Activated CD4-positive, alpha-beta T cell treated with anti-CD3 and anti-CD28 coated beads for 36 hours (primary cell): ENCODE measurements at places on chromosomes 12 and 14.
A peak's percentile ranks its signal among the peaks of the same experiment; 100 is the strongest.

GRCh38 chr12:20653871-20654270 lies 41.3 kb upstream of the SLCO1C1 start:
- H3K4me3 ChIP-seq, result no peak overlapping the region
- no peaks in the 10 kb centered on the region for H3K36me3 ChIP-seq
- no peaks in the 10 kb centered on the region for H3K4me1 ChIP-seq
- DNase-seq, result no peak

DNA sequence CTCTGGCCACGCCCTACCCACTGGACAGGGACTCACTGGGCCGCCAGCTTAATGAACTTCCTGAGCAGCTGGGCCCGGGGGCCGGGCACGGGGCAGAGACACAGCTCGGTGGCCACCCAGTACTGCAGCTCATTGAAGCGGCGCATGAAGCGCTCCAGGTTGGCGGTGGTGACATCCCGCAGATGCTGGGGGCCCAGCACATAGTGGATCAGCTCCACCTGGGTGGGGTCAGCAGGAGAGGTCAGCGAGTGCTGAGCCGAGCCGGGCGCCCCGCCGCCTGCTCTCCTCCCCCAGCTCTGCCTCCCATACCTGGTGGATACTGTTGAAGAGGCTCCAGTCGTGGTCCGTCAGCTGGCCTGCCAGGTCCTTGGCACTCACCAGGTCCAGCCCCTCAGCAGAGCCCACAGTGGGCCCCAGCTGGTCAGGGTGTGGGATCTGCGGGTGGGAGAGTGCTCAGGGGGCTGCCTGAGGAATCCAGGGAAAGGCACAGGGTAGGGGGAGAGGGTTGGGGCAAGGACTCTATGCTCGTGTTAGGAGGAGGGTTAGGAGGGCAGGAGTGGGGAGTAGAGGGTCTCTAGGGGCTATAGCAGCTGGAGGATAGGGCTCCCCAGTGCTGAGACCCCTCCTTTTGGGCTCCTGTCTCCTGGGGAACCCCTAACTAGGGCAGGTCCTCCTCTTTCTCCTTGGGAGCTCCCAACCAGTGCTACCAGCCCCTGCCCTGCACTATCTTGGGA lies 15.5 kb upstream of the ENDOU start:
- peaks cover 2% of the 10 kb centered on the region for H3K27me3 ChIP-seq
- DNase-seq, result no peak
- H3K4me3 ChIP-seq, result no peak overlapping the region
- peaks cover 17% of the 10 kb centered on the region for H3K4me1 ChIP-seq
- H3K27ac ChIP-seq, result no peak overlapping the region

GRCh38 chr12:49458816-49459215 lies 80.0 kb upstream of the KCNH3 start:
- no peak for DNase-seq
- no peaks in the 10 kb centered on the region for H3K27me3 ChIP-seq
- H3K27ac ChIP-seq, result no peak overlapping the region
- no peaks in the 10 kb centered on the region for H3K4me1 ChIP-seq
- H3K36me3 ChIP-seq, result peaks cover 7% of the 10 kb centered on the region

- DNase-seq, result peak; percentile 90
- no peak overlapping the region for H3K4me3 ChIP-seq
- no peak overlapping the region for H3K27ac ChIP-seq
- peaks cover 7% of the 10 kb centered on the region for H3K4me1 ChIP-seq
- H3K27me3 ChIP-seq, result peaks cover 5% of the 10 kb centered on the region
- H3K36me3 ChIP-seq, result no peaks in the 10 kb centered on the region
These were observed 20.2 kb downstream of the KRT8 start for GRCh38 chr12:52884526-52885293.

GRCh38 chr12:41460906-41461305 lies 272.8 kb downstream of the PDZRN4 start:
- no peak for DNase-seq
- H3K27ac ChIP-seq, result no peak overlapping the region
- no peaks in the 10 kb centered on the region for H3K27me3 ChIP-seq
- no peaks in the 10 kb centered on the region for H3K4me1 ChIP-seq

GRCh38 chr14:24816011-24816928 lies 182.3 kb upstream of the GZMB start:
- H3K27me3 ChIP-seq, result peaks cover 9% of the 10 kb centered on the region
- H3K4me1 ChIP-seq, result no peaks in the 10 kb centered on the region
- H3K27ac ChIP-seq, result no peak overlapping the region
- no peaks in the 10 kb centered on the region for H3K36me3 ChIP-seq
- no peak overlapping the region for H3K4me3 ChIP-seq

- H3K36me3 ChIP-seq, result peaks cover 9% of the 10 kb centered on the region
- H3K27ac ChIP-seq, result peak overlapping the region; percentile 86
- no peaks in the 10 kb centered on the region for H3K27me3 ChIP-seq
- DNase-seq, result no peak
- peaks cover 34% of the 10 kb centered on the region for H3K4me1 ChIP-seq
- H3K4me3 ChIP-seq, result no peak overlapping the region
These were observed 47.3 kb upstream of the SRP54 start for GRCh38 chr14:34935488-34935887.

DNA sequence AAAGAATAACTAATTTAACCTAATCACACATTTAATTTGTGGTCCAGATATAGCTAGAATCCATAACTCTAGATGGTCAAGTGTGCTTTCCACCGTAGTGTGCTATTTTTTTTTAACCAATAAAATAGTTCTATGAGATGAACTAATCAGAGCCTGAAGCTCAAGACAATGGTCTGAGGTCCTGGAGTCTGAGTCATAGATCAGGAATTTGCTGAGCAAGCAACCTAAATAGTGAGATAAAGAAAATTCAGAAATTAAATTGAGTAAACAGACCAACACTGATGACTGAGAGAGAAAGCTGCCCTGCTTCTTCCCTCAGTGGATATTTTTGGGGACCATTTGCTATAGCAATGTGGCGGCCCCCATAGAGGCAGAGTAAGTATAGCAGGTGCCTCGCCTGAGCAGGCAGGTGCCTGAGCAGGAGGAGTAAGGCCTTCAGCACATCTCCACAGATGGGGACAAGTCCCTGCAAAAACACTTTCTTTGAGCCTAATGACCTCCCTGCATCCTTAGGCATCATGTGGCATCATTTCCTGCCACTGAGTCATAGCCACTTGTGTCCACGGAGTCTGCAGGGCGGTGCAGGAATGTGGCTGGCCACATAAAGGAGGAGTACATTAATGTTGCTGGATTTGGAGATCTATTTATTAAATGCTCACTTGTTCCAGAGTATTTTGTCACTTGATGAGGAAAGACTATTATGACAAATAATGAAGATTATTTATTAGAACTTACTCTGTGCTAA lies 13.9 kb upstream of the CLEC4E start:
- H3K4me1 ChIP-seq, result peaks cover 3% of the 10 kb centered on the region
- peaks cover 3% of the 10 kb centered on the region for H3K27me3 ChIP-seq
- no peak overlapping the region for H3K27ac ChIP-seq

DNA sequence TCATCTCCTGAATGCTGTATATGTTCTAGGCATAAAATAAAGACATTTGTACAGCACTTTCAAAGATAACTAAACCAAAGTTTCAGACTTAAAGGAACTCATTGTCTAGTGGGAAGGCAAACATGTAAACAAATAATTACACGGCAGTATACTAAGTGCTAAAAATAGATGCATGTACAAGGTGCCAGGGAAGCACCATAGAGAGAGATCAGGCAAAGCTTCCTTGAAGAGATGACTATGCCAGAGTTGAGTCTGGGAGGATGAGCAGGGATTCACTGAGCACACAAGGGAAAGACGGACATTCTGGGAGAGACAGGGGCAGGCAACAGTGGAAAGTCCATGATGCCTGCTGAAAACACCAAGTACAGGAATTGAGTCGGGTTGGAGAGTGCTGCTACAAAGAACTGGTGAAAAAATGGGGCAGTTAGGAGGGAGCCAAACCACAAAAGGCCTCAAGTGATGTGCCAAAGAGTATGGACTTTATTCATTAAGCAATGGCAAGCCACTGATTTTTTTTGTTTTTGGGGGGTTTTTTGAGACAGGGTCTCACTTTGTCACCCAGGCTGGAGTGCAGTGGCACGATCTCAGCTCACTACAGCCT lies 26.8 kb downstream of the ANKS1B start:
- H3K27ac ChIP-seq, result no peak overlapping the region
- no peak overlapping the region for H3K4me3 ChIP-seq
- H3K4me1 ChIP-seq, result no peaks in the 10 kb centered on the region
- H3K36me3 ChIP-seq, result no peaks in the 10 kb centered on the region
- H3K27me3 ChIP-seq, result peaks cover 3% of the 10 kb centered on the region

- peaks cover 18% of the 10 kb centered on the region for H3K27me3 ChIP-seq
- H3K27ac ChIP-seq, result no peak overlapping the region
- no peak overlapping the region for H3K4me3 ChIP-seq
- DNase-seq, result no peak
These were observed 13.8 kb downstream of the TMCC3 start for GRCh38 chr12:94636462-94637085.

DNA sequence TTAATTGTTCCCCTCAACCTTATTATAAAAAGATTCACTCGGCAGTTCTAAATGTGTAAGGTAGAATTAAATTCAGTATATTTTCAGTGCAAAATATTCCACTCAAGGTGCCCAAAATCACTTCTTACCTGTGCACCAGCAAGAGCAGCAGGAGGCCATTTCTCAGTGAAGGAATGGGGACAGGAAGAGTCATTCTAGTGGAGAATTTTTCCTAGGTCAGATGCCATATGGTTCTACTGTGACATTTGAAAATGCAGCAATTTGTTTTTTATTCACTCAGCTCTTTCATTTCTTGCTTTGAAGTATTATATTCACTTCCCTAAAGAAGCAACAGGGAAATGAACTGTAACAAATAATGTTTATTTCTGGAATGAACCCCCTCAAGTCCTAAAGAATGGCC lies 264.0 kb upstream of the SYT1 start:
- DNase-seq, result no peak
- no peak overlapping the region for H3K4me3 ChIP-seq
- H3K27ac ChIP-seq, result no peak overlapping the region
- no peaks in the 10 kb centered on the region for H3K4me1 ChIP-seq

DNA sequence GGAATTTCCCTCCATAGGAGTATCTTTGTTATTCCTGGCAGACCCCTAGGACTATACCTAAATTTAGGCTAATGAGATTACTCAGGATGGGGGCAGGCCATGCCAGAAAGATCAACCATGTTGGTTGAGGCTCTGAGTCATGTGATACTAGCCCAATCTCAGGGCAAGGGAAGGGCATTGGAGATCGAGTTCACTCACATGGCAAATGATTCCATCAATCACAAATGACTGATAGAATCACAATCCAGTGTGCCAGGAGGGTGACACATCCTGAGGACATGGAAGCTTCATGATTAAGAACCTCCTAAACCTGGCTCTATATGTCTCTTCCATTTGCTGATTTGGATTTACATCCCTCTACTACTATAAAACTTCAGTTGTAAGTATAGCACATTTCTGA lies 182.3 kb downstream of the NTF3 start:
- no peaks in the 10 kb centered on the region for H3K36me3 ChIP-seq
- H3K27ac ChIP-seq, result no peak overlapping the region
- no peaks in the 10 kb centered on the region for H3K4me1 ChIP-seq
- no peak overlapping the region for H3K4me3 ChIP-seq
